ENCODE measurements at places on chromosomes 13 and 19.

- DNase-seq: no peak
Observed at GRCh38 chr13:27267596-27267995, 3.0 kb upstream of the RASL11A start.

DNA sequence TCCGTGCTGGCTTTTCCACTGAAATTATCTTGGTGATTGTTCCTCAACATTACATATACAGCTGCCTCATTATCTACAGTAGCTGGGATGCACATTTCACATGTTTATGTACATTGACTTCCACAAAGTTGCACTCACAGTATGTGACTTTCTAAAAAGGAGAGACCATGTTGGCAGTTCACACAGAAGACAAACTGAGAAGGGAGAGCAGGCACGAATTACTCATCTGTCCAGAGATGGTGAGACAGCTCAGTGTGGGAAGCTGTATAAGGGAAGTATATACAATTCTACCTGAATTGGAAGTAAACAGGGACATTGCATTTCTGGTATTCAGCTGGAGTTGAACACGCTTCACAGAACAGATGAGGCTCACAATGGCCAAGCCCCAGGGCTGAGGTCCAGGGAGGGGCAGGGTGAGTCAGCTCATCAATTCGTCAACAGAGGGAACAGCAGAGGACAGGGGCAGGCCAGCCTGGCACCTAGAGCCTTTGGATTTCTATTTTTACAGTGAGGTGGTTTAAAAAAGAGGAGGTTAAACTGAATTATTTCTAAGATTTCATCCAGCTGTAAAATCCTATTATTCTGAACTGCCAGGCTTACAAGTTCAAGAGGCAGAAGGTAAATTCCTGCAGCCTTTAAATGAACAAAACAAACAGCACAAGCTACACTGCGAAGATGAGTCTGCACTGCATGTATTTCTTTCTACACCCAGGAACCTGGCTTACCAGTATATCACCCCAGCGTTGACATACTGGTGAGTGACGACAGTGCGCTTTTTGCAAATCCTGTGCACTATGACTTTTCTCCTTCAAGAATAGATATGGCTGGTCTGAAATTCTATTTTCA is 9.8 kb downstream of the PARP4 start:
- peak; percentile 72 for DNase-seq

DNA sequence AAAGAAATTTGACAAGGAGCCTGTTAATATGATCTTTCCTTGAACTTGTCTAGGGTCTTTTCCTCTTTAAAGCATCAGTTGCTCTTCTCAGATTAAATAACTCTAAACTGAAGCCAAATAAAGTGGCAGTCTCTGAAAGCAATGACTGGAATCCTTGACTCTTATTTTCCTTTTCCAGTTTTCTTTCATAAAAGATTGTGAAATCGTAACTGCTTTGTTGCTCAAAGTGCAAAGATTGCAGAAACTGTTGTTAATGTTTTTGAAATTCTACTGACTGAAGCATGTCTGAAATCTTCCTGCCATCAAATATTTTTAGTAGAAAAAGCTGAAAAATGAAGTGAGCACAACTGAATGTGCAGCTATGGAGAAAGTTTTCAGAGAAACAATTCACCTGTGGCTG is 1.9 kb downstream of the NHLRC3 start:
- no peak for DNase-seq

- DNase-seq: no peak
Observed at GRCh38 chr13:96844616-96845015, 149.7 kb downstream of the OXGR1 start.

DNA sequence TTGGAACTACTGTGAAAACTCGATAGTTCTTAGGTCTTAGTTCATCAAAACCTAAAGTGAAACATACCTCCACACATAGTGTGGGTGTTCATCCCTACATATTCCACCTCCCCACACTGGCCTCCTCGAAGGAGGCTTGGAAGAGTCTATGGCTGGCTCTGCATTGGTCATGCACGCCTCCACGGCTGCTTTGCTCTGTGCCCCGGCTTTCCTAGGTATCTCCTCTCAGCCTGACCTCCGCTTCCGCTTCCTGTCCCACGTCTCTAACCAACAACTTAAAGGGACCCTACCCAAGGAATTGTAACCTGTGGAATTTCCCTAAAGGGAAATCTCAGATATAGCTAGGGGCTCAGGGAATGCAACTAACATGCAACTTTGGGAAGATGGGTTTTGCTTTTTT is 79.7 kb upstream of the MBNL2 start:
- DNase-seq: peak; percentile 74

DNA sequence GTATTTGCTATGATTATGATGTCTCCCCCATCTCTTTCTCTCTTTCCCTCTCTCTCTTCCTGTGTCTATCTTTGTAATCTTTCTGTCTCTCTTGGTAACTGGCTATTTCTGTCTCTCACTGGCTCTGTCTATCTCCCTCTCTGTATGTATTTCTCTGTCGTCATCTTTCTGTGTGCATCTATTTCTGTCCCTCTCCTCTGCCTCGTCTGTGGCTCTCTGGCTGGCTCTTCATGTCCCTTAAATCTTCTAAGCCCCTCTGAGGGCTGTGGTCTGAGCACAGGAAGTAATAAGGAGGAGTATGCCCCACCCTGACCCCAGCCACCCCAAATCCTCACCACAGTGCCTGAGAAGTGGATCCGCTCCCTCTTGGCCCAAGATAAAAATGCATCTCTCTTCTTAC is 104.4 kb downstream of the DNAJC15 start:
- DNase-seq: no peak

GRCh38 chr13:100630555-100630954 is 42.0 kb upstream of the GGACT start:
- no peak for DNase-seq

DNA sequence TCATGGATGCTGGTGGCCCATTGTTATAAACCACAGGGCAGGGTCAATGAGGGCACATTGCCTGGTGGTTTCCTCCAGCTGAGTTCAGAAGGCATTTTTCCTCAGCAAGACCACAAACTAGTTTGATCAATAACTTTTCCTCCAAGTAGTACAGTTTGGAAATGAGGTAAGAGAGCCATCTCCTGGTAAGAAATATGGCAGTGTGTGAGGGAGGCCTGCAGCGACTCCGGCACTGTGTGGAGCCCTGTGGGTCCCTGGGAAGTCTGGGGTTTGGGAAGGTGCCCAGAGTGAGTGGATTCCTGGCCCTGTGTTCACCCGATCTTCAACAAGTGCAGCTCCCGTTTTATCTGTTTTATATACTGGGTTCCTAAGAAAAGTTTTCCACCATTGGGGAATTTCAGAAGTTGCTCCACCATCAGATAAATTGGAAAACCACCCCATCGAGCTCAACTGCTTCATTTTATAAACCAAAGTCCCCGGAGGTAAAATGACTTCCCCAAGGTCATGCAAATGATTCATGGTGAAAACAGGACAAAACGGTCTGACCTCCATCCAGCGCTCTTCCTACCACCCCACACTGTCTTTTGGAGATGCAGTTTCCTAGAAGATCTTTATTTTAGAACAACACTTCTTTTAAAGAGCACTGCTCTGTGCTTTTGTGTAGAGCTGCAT is 148.4 kb downstream of the KATNAL1 start:
- DNase-seq: peak; percentile 83

- DNase-seq: no peak
Observed at GRCh38 chr13:66958611-66959010, 271.5 kb downstream of the PCDH9 start.

DNA sequence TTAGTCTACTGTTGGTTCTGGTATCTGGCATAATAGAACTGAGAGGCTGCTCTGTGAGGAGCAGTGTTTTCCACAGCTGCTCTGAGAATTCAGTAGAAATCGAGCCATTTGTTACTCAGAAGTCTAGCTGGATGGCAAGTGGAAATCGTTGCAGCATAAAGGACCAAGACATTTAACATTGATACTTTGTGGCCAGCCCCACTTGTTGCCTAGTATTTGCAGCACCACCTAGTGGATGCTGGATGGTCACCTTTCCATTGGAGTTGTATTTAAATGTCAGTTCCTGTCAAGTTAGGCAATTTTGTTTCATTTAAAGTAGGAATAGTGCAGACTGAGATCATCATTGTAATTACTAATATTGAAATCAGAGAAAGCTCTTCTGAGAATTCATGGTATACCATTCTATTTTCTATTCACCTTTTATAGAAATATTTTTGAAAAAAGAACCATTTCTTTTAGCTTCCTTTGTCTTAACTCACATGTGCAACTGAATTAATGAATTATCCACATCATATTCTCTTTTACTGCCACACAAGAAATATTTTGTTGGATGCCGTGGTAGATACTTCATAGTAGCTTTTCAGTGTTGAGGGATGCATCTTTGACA is 64.6 kb downstream of the PDS5B start:
- DNase-seq: peak; percentile 70

- no peak for DNase-seq
Observed at GRCh38 chr19:16374436-16374835, 49.8 kb downstream of the KLF2 start.

DNA sequence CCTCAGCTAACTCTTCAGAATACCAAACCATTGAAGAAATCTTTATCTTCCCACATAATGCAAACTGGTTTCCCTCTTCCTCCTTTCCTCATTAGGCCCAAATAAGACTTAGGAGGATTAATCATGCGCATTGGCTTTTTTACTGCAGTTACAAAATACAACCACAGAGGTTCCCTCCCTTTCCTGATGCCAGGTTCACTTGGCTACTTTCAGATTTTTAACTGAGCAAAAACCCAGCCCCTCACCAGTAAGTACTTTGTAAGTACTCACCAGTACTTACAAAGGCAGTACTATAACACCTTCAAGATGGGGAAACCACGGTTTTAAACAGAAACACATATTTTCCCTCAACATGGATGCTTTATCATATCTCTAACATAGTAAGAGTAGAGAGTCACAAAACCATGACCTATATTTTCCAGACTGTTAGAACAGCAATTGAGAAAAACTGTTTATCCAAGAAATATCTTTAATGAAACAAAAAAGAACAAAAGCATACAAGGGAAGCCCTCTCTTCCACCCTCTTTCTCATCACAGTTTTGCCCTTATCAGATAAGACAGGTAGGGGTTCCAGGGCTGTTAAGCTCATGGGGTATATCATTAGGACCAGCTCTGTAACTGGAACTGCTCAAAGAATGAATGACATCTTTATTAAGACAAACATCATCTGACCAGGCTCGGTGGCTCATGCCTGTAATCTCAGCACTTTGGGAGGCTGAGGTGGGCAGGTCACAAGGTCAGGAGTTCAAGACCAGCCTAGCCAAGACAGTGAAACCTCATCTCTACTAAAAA is 12.7 kb downstream of the FOXO1 start:
- DNase-seq: no peak

DNA sequence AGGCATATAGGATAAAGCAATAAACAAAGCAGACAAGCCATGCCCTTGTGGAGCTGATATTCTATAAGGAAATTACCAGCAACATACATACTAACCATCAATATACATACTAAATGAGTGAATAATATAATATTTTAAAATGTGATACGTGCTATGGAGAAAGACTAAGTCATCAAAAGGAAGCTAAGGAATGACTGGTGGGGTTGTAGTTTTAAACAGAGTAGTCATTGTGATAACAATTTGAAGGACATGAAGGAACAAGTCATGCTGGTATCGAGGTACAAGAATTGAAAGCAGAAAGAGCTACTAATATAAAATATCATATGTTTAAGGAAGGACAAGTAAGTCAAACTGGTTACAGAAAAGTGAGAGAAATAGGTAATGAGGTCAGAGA is 894.9 kb upstream of the PCDH9 start:
- no peak for DNase-seq

DNA sequence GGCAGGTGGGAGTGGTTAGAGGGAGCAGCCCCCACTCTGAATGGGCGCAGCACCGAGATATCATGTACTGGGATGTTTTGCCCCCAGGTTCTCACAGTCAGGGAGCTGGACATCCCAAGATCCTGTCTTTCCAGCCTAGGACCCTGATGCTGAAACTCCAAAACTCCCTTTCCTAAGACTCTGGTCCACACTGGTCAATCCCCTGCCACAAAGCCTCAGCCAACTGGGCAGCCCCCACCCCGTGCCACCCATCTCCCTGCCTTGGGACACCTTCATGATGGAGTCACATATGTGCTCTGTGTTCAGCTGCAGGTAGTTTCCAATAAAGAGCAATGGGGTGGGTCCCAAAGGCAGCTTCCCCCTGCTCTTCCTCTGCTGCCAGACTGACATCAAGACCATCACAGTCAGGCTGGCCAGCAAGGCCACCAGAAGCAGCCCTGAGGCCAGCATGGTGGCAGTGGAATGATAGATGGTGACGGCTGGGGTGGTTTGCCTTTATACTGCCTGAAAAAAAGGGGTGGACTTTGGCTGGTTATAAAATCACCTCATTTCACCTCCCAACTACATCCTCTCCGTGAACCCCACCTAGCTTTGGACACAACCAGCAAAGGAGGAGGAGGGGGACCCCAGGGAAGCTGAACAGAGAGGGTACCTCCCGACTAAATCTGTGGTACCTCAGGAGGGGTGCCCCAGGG is 36.3 kb downstream of the CYP2B6 start:
- no peak for DNase-seq

DNA sequence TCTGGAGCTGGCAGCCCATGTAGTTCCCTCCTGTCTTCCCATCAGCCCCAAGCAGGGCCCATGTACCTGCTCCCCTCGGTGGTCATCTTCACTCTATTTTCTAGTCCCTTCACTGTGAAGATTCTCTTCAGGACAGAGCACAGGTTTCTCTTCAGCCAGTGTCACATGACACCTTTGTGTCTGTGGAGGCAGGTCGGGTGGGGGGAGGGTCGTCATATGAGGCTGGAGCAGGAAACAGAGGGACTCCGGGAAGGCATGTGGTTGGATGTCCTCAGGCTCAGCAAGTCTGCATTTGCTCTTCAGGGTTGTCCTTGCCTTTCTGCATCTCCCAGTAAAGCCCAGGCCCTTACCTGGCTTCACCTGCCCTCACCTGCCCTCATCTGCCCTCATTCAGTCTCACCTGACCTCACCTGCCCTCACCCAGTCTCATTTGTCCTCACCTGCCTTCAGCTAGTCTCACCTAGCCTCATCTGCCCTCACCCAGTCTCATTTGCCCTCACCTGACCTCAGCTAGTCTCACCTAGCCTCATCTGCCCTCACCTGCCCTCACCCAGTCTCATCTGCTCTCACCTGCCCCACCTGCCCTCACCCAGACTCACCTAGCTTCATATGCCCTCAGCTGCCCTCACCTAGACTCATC is 120.3 kb downstream of the ZDHHC20 start:
- no peak for DNase-seq

GRCh38 chr13:42751693-42752092 is 29.7 kb upstream of the FAM216B start:
- no peak for DNase-seq

DNA sequence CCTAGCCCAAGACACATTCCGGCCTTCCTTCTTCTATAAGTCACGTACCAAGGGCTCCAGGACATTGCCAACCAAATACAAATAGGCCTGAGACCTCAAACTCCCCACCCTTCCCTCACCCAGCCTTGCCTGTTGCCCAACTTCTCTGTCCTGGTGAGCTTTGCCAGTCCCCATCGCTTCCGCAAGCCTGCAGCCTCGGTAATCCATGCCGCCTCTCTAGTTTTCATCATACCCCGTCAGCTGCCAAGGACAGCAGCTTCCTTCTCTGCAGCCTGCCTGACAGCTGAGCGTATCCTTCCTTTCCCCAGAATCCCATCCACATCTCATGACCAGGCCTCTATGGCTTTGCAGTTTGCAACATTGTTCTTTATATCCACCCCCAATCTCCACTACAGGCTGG is 36.6 kb upstream of the POMP start:
- no peak for DNase-seq

Measured in ACHN (cell line).